ENCODE measurements at places on chromosomes 16 and 17.
A peak's percentile ranks its signal among the peaks of the same experiment; 100 is the strongest.

DNA sequence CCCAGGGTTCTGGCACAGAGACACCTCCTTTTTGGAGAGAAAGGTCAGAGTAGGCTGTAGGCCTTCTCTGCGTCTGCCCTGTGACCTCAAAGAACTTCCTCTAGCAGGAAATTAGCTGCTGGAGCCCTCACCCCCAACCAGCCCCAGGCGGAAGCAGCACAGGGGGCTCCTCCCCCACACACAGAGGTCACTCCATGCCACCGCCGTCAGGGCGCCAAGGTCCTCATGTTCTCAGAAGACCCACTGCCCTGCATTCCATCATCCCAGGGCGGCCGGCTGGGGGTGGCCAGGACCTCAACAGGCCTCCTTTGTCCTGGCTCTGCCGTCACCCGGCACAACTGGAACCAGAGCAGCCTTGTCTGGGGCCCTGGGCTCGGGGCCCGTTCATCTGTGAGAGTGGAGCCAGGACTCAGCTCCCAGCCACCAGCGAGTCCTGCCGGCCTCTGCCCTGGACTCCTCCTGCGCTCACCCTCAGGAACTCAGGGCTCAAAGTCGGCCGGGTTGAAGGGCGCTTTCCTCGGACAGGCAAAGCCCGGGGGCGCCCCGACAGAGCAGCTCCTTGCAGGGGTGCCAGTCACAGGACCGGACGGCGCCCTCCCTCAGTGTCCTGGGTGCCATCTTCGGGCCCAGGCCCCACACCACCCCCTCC is 1.2 kb downstream of the TMC6 start:
- peak; percentile 81 for DNase-seq

DNA sequence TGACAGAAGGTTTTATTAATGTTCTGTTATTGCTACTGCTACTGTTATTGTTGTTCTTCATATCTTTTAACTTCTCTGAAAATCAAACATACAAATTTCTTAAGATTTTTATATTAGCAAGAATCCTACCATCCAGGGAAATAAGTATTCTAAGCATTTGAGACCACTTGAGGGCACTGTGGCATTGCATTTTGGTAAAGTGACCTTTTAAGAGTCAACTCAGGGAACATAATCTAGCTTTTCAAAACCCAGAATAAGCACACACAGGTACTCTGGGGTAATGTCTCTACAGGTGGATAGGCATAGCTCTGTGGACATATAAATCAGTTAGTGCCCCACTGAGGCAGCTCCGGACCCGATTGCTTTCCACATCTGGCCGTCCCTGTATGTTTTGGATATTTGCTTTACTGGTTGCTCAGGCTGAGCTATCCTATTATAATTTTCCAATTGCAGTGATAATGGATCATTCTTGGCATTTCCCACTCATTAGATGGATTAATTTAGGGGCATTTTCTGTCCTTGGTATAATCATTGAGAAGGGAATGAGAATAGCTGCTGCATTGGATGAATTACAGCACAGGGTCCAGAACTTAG is 1425.1 kb upstream of the CDH8 start:
- no peak for DNase-seq

- DNase-seq, result no peak
Observed at GRCh38 chr17:81553616-81554181, 1.5 kb upstream of the FAAP100 start.

DNA sequence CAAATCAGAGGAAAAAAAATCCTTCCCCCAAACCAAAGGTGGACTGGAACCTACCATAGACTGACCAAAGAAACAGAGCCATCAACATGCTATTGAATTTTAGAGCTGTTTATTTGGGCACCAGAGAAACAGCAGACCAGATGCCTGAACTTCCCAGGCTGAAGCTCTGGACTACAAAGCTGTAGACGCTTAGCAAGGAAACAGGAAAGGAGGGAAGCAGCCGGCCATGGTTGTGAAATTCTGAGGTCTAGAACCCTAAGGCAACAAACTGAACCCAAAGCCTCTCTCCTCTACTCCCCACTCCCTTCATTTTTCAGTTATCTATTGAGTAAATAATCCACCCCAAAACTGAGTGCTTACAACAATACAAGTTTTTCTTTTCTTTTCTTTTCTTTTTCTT is 45.4 kb upstream of the MEIOC start:
- no peak for DNase-seq

- peak; percentile 54 for DNase-seq
Observed at GRCh38 chr17:48068491-48068961, 20.4 kb downstream of the NFE2L1 start.

- no peak for DNase-seq
Observed at GRCh38 chr16:49369651-49370611, 3.7 kb upstream of the C16orf78 start.

GRCh38 chr17:17751489-17752088 is 70.3 kb downstream of the RAI1 start:
- no peak for DNase-seq

DNA sequence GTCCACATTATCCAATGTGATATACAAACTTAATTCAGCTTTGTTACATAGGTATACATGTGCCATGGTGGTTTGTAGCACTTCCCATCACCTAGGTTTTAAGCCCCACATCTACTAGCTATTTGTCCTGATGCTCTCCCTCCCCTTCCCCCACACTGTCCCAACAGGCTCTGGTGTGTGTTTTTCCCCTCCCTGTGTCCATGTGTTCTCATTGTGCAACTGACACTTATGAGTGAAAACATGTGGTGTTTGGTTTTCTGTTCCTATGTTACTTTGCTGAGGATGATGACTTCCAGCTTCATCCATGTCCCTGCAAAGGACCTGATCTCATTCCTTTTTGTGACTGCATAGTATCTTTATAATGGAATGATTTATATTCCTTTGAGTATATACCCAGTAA is 196.7 kb downstream of the CDH11 start:
- no peak for DNase-seq

GRCh38 chr16:78129349-78129748 is 29.9 kb downstream of the WWOX start:
- DNase-seq, result no peak

DNA sequence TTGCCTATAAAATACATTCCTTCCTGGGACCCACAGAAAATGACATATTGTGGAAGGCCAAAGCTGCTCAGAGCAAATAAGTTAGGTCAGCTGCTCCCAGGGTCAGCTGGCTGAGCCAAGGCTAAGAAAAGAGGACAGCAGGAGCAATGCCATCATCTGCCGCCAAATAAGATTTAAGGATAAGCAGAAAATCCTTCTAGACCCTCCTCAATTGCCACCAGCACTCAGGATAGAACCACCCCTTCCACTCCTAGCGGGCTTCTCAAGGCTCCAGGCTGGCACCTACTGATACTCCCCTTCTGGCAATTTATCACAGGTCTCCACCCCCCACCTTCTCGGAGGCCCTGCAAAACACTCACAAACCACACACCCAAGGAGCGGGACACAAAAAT is 22.9 kb downstream of the MBTPS1 start:
- DNase-seq, result no peak

DNA sequence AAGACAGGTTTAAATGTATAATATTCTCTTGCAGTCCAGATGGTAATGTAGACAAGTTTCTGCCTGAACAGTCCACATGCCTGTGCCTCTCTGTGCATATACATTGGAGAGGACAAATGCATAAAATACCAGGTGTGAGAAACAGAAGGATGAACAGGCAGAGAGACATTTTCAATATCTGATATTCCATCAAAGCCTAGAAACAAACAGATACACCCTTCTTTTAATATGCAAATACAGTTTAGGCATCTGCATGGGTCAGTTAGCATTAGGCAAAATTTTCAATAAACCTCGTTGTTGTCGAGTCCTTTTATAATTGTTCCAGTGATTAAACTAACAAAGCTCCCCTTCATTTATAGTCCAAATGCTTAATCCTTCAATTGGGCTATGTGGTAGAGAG is 897 bp downstream of the OMG start:
- DNase-seq, result no peak

GRCh38 chr17:40024901-40025300 is 9.7 kb downstream of the CSF3 start:
- DNase-seq, result no peak

DNA sequence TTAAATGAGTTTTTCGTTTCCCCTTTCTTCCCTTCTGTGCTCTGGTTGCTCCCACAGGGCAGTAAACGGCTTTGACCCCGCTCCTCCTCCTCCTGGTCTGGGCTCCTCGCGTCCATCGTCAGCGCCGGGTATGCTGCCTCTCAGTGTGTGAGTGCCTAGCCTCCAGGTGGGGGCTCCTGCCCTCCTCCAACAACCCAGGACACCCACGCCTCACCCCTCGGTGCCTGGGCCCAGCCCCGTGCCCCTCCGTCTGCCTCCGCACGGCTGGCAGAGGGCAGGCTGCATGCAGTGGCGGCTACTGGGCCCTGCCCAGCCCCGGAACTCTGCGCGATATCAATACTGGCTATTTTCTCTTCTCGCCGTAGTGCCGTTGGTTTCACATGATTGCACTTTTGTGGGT is 31.2 kb downstream of the NDEL1 start:
- DNase-seq, result peak; percentile 40

GRCh38 chr17:68273722-68274121 is 17.2 kb downstream of the SLC16A6 start:
- no peak for DNase-seq

DNA sequence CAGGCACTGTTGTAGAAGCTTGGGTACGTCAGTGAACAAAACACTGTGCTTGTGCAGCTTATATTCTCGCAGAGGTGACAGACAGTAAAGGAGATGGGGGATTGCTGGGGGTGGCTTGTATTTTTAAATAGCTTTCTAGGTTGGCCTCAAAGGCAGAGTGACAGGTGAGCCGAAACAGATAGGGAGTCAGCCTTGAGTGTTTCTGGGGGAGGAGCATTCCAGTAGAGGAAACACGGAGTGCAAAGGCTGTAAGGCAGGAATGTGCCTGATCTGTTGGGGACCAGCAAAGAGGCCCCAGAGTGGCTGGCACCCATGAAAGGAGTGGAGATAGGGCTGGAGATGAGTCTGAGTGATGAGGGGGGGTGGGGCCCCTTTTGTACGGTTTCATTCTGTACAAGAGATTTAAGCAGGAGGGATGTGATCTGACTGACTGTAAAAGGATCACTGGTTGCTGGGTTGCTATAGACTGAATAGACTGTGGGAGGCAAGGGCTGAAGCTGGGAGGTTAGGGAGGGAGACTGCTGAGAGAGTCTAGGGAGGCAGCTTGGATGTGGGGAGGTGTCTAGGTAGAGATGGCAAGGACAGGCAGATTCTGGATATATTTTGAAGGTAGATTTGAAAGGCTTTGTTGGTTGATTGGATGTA is 15.2 kb downstream of the NUP93 start:
- no peak for DNase-seq

GRCh38 chr16:28264656-28265055 is 27.7 kb upstream of the SBK1 start:
- no peak for DNase-seq

DNA sequence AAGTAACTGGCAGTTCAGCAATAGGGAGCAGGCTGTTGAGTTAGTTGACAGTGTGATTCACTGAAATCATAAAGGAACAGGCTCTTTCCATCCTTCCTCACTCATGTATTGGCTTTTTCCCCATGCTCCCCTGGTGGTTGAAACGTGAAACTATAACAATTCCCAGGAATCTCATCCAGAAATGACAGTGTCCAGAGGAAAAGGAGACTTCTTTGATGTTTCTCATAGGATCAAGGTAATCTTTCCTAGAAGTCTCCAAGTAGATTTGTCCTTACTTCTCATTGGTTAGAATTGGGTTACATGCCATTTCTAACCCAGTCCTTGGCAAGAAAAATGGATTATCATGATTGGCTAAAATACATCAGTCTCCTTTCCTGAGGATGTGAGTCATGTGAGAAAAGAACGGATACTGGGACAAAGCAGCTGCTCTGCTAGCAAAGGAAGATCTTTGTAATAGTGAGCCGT is 14.4 kb downstream of the TTC19 start:
- DNase-seq, result no peak

DNA sequence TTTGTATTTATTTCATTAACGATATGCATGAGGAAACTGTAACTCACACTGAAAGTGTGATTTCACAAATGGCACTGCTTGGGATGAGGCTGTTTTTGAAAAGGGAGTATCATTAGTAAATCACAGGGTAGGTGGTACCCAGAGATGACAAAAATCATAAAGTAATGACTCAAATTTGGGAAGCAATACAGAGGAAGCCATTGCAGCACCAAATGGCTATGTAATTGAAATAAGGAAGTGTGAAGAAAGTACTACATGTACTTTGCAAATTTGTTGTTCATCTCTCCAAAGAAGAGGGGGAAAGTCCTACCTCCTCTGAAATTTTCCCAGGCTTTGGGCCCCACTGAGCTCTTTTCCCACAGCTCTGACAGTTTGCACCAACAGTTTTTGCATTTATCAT is 12.3 kb upstream of the ABCC12 start:
- DNase-seq, result no peak

GRCh38 chr17:2709183-2709661 is 2.3 kb downstream of the CLUH start:
- no peak for DNase-seq

DNA sequence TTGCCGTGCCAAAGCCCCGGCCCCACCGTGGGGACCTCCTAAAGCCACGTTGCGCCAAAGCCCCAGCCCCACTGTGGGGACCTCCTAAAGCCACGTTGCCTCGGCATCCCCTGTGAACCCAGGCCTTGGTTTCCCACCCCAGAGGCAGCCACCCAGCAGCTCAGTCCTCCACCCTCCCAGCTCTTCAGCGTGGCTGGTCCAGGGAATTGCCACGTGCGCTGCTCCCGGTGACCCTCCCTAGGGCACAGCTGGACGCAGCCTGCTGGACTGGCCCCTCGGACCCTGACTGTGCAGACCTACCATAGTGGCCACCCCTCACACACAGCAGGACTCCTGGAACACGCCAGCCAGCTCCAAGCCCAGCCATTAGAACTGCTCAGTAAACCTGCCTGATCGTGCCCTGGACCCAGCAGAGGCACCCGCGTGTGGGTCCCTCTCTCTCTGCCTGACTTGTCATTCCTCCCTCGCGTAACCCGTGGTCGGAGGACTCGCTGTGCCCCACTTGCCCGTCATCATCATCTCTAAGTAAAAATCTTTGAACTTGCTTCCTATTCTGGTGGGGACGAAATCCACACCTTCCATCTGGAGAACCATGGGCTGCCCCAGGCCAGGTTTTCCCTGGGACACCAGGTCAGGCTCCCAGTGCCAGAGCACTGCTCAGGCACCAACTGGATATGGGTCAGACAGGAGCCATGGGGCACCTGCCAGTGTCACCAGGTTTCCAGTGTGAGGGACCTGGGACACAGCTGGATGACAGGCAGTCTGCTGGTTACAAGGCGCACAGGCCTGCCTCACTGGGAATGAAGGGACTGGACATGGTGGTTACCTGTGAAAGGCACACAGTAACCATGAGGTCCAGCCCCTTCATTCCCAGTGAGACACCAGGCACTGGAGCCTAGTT is 5.6 kb downstream of the CIAO3 start:
- no peak for DNase-seq

Data from ecto neural progenitor cell (in vitro differentiated cells).